Heart left ventricle (tissue), 16 donors: ENCODE measurements at places on chromosomes 11 and 22. TPM values are rescaled to one million over a fixed set of nuclear protein-coding genes. Genes with fewer than 3 reads are reported as not detected.

DNA sequence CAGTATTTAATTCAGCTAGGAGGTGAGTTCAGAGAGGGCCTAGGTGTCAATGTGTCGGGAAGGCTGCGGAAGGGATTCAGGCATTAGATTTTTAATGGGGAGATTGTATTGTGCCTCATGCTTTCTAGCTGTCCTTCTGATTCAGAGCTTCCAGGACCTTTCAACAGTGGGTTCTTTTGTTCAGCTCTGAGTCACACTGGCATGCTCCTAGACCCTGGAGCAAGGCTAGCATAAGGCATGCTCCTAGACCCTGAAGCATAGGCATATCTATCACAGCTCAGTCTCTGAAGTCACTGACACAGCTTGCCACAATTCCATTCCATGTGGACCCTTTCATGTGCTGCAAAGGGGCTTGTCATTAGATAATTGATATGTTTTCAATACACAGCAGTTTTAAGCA, 396.9 kb downstream of the RAB38 start:
- no peak for DNase-seq

GRCh38 chr11:94563176-94563847, 3.9 kb upstream of the PIWIL4 start:
- no peak for DNase-seq

The RFPL2 gene
- not detected for total RNA-seq

DNA sequence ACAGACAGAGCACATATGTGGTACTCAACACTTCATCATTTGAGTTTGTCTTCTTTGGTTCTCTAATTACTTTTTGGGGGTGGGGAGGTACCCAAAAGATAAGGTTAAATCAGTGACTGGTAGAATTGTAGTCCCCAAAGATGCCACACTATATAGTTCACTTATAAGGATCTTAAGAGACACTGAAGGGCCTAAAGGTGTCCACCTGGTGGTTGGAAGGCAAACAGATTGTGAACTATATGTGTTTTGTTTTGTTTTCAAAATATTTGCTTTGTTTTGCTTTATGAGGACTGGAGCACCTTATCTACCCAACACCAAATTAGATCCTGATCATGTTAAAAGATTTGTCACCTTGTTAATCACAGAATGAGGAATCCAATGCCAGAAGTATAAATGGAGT, 136.1 kb downstream of the DCDC1 start:
- DNase-seq, result no peak

DNA sequence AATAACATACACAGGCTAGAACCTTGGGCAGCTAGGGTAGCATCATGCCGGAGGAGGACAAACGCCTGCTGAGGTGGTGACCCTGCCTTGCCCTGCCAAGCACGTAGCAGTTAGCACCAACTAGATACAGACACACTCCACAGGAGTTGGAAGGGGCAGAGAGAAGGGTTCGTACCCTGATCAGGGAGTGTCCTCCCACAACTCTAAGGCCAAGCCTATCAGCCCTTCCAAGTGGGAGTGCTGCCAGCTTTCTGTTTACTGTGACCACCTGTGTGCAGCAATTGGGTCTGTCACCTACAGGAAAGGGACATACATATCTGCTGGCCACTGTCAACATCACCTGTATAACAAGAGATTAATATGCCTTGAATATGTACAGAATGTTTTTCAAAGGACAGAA, 1.9 kb upstream of the THAP7 start:
- DNase-seq, result no peak

The LYVE1 gene
- 24.1 TPM for total RNA-seq

DNA sequence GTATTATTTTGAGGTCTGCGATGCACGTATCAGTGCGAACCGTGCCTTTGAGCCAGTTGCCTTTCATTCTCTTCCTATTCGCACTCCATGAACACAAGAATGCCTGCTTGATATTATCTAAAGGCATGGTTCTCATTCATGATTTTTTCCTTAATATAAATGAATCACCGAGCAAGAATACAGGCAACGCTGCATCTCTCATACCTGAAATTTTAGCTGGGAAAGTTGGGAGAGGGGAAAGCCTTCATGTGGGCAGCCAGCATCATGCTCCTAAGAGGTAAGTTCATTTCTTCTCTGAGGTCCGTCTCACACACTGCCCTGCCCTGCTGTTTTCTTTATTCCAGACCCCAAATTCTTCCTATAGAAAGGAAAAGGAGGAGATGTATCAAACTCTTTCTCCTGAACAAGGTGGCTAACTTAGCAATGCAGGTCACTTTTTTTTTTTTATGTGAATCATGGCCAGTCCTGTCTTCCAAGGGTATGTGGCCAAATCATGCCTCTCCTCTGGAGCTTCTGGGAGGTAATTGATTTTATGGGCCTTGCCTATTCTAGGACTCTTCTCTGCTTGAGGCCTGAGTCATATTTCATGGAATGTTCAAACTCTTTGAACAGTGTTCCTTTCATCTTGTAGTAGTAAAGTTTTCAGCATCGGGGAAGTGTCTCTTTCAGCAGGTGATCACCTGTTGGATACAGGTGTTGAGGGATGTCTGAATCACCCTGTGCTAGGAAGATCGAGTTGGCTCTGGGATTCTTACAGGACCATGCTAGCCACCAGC, 3.2 kb downstream of the GLB1L2 start:
- no peak for DNase-seq

DNA sequence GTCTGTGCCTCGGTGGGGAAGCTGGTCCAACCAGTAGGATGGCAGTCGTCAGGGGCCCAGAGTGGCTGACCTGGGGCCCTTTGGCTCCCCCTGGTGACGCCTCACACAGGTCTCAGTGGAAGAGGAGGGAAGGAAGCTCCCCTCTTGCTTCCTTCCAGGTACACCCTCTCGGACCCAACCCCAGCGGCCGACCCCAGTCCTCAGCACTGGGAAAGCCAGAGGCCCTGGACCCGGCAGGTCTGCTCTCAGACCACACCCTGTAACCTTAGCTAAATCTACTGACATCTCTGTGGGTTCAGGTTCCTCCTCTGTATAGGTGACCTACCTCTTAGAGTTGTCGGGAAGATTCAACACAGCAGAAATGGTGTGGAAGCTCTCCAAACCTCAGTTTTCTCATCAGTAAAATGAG, 3.4 kb upstream of the SCUBE1 start:
- peak; percentile 51 for DNase-seq

DNA sequence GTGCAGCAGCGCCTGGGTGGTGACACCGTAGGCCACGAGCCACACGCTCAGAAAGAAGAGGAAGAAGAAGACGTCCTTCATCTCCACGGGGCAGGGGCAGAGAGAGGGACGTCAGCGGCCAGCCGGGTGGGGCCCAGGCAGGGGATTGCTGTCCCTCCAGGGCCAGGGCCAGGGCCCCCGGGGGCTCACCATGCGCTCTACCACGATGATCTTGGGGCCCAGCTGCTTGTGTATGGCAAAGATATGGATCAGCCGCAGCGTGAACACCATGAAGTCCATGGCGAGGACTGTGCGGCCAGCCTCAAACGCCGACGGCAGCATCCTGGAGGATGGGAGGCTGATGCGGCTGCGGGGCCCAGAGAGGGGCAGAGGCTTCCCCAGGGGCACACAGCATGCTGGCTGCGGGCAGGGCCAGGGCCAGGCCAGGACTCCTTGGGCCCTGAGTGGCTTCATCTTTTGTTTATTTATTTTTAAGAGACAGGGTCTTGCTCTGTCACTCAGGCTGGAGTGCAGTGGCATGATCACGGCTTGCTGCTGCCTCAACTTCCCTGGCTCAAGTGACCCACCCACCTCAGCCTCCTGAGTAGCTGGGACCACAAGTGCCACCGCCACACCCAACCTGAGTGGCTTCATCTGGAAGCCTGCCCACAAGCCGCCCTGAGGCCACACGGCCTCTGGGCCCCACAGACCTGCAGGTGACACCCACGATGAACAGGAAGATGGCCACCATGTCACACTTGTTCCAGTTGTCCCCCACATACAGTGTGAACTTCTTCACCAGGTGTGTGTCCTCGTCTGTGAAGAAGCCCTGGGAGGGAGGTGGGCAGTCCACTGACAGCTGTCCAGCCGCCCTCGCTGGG, 11.1 kb downstream of the TSSC4 start:
- DNase-seq, result no peak

- no peak for DNase-seq
Observed at GRCh38 chr11:35031346-35031745, 107.6 kb upstream of the CD44 start.

The CARS1 gene
- total RNA-seq, result 18.5 TPM

- no peak for DNase-seq
Observed at GRCh38 chr11:64826062-64826461, 15.7 kb upstream of the MEN1 start.

The OR5A1 gene
- total RNA-seq, result not detected

GRCh38 chr11:101741061-101741460, 157.3 kb upstream of the TRPC6 start:
- DNase-seq, result no peak
